ENCODE measurements at places on chromosomes 12 and 14.

GRCh38 chr14:64773577-64773976, 69.4 kb downstream of the PLEKHG3 start:
- no peak for DNase-seq

- no peak for DNase-seq
Observed at GRCh38 chr12:70603044-70603443, 34.2 kb downstream of the PTPRB start.

DNA sequence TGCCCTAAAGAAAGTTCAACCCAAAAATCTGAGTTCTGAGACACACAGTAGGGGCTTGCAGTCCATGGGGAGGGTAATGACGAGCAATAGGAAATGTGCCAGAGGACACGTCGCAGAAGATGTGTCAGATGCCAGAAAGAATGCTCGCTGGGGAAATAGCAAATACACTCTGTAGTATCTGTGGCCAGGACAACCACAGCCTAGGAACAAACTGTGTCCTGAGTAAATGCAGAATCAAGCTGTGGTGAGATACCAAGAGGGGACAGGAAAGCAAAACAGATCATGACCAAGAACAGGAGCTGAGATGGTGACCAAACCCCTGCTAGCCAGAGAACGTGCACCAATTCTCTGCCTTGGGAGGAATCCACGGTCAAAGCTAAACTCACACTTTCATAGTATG, 9.1 kb downstream of the CRACR2A start:
- DNase-seq = no peak

- DNase-seq = no peak
Observed at GRCh38 chr12:19148860-19149259, 19.3 kb downstream of the PLEKHA5 start.

DNA sequence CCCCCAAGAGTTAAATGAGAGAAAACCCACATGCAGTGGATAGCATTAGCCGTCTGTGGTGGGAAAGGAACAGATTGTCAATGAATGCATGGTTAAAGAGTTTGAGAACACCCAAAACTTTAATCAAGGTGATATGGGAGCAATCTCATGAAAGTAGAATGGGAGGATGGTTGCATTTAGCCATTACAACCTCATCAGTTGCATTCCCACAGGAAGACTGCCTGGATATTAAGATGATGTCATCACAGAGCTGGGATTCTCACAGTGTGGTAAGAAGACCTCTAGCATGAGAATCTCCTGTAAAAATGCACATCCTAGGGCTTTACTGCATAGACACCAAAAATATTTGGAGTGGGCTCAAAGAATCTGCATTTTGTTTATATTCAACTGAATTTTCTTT, 284.9 kb downstream of the RGS6 start:
- no peak for DNase-seq

DNA sequence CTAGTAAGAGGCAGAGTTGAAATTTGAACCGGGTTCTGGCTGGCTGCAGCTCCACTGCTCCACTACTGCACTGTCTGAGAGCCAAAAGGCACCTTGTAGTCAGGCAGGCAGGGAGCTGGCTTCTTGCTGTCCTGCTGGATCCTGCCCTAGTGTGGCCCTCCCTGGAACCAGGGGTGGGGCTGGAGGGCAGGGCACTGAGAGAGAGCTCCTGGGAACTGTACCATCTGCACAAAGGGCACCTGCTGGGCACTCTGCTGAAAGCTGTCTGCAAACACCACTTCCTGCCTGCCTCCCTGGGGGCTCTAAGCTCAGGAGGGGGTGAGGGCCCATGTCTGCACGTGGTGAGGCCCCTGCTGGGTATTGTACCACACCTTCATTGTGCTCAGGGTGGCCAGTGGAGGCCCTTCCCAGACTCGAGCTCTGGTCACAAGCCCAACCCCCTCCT, 19.0 kb upstream of the TCL1B start:
- no peak for DNase-seq

DNA sequence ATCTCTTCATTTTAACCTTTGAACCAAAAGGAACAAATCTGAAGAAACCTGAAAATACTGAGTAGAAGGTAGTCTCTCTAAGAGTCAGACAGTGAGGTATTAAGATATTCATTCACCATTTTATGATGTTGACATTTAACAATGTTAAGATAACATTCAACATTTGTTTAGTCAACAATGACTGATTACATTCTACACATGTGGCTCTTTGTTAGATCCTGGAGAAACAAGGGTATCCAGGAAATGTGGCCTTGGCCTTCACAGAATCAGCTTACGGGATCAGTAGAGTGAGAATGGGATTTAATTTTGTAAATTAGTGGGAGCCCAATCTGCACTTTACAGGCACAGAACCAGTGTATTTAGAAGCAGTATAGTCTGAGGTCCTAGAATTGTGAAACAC, 355.5 kb downstream of the KCNH5 start:
- no peak for DNase-seq

DNA sequence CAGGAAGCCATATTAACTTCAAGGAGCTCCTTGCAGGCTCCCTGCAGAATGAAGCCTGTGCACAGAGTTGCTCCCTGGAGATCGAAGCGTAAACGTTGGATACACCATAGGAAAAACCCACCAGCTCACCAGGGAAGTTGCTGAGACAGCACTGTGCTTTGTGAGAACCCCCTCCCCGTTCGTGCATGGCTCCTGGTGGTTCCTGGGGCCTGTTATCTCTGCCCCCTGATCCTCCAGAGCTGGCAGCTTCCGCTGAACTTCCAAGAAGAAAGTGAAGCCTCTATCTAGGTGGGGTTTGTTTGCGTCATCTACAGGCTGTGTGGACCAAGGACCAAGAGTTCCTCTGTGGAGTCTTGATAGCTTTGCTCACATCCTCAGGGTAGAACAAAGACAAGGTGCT, 2.4 kb upstream of the CCDC85C start:
- DNase-seq = no peak

DNA sequence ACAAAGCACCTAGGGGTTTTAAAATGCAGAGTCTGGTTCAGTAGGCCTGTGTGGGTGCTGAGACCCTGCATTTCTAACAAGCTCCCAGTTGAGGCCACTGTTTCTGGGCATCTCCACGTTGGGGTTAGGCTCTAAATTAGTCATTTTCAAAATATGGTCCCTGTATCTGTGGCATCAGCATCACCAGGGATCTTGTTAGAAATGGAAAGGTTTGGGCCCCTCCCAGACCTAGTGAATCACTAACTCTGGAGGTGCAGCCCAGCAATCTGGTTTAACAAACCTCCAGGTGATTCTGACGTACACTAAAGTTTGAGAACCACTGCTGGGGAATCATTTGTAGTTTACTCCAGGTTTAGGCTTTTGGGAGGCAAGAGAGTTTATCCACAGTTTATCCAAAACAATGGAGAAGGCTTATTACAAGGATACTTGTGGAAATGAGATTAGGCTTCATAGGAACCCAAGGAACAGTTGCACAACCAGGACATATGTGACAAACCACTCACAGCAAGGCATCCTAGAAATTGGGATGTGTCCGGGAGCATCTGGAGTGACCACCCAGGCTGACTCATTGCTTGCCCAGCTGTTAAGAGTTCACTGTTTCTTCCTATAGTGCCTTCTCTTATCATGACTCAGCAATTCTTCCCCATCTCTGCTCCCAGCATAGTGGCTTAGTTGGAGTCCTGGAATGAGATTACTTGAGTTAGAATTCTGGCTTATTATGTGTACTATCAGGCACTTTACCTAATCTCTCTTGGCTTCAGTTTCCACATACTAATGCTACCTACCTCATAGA, 71.6 kb upstream of the STXBP6 start:
- no peak for DNase-seq

DNA sequence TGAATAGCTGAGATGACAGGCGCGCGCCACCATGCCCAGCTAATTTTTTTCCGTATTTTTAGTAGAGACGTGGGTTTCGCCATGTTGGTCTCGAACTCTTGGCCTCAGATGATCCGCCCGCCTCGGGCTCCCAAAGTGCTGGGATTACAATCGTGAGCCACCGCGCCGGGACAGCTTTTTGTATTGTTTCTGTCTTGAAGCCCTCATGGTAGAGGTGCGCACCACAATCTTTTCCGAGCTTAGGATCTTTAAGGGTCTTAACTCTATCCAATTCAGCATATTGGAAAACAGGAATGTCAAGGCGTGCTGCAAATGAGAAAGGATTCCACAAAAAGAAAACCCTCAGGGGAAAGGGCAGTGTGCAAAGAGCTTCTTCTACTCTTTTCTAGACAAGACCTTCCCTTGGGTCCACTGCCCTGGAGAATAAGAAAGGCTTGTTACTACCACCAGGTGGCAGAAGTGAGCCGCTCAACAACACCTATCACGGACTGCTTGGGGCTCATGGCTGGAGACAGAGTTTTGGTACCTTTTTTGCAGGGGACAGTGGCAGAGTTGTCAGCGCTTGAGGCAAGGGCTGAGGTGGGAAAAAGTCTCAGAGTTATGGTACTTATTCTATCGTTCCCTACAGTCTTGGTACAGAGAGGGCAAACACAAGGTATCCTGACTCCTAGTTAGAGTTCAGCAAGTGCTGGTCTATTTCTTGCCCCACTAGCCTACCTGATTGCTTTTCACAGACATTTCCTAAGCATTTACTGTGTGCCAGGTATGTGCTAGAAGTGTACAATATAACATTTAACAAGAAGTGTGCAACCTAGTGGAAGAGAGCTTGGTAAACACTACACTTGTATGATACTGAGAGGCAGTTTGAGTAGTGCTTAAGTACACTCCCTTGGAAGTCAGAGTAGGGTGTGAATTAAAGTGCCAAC, 16.4 kb upstream of the SP7 start:
- no peak for DNase-seq

DNA sequence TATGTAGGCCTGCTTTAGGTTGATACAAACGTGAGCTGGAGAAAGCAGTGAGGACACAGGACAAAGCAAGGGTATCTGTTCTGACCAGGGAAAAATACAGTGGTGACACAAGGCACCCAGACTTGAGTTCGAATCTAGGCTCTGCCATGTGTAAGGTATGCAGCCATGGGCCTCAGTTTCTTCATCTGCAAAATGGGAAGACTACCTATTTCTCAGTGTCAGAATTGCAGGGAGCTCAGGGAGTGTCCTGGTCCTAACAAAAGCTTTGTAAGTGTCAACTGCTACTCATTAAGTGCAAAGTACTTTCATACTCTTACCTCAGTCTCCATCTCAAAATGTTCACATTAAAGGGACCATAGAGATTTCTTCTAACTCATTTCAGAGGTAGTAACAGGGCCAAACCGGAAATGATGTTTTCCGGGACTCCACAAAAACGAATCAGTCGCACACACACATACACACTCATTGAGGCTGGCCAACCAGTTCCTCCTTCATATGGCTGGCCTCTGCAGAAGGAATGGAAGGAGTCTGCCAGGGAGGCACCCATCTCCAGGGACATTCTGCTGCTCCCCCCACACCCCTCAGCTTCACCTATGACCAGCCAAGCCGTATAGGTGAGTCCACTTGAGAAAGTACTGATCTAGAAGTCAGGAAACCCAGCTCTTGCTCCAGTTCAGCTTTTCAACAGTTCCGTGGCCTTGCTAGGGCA, 7.8 kb downstream of the CTDSP2 start:
- no peak for DNase-seq

- DNase-seq = no peak
Observed at GRCh38 chr12:21413369-21414277, 23.8 kb upstream of the PYROXD1 start.

DNA sequence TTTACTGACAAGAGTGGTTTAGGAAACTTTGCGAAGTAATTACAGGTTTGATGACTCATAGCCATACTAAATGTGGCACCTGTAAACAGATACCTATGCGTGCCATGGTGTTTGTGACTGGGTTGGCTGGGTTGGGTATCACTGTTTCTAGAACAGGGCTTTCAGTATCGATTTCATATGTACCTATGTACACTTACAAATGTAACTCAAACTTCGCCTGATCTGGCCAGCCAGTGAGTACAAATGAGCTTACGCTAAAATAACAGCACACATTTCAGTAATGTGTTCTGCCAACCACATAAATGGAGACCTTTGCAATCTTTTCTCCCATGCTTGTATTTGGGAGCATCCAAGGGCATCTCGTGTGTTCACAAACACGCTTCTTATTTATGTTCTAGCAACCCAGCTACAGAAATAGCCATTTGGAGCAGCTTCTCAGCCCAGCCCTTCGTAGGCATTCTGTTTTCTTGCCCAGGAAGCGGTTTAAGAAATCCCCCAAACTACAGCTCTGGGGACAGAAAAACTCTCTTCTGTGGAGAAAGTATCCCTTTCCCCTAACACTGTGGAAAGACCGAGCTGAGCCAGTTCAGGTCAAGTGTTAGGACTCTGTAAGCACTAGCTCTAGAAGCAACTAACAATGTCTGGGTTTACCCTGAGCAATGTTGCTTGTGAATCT, 42.3 kb upstream of the MDM1 start:
- DNase-seq = no peak

- no peak for DNase-seq
Observed at GRCh38 chr14:75831952-75832351, 149.8 kb downstream of the TGFB3 start.

GRCh38 chr12:56622535-56622934, 7.6 kb downstream of the BAZ2A start:
- no peak for DNase-seq

DNA sequence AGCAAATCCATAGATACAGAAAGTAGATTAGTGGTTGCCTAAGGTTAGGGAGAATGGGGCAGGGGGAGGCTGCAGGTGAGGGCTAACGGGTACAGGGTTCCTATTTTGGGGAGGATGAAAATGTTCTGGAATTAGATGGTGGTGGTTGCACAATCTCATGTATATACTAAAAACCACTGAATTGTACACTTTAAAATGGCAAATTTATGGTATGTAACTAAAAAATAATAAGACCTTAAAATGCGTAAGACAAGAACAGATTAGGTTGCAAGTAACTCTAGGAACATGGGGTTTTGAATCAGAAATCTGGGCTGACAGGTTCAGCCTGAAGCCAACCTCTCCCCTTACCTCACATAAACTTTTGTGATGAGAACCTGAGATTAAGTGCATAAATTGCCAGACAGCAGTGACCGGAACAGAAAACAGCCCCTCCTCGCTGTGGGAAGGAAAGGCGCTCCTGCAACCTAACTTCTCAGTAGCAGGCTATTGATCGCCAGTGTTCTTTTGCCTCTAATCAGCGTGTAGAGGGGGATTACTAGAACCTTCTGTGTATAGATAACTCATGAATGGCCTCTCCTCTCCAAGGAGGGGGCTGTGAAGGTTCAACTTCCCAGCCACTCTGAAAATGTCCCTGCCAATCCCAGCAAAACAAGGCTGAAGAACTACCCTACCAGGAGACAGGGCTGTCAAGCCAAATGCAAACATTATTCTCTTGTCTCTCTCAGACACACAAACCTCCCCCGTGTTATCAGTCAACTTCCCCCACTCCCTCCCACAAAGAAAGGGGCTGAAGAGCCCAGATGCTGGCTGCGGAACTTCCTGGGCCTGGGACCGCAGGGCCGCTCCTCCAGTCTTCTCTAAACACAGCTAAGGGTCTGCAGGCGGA, 1.9 kb downstream of the SSH1 start:
- DNase-seq = no peak
